ENCODE measurements at places on chromosomes 5 and 9.

DNA sequence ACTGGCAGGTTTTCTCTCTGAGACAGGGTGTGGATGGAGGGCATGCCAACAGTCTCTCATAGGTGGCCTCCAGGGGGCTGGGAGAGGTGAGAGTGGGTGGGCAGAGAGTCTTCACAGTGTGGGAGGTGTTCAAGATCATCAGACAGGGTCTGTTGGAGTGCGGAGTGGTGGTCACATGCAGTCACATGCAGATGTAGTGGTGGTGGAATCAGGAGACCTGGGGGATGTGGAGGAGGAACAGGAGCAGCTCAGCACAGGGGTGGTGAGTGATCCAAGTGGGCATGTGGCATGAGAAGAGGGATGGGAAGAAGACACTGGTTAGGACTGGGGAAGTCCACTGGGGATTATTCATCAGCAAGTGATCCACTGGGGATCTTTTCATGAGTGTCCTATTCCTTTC, 5.8 kb downstream of the GM2A start:
- DNase-seq, result no peak

- no peak for DNase-seq
Observed at GRCh38 chr5:32686799-32687498, 24.2 kb upstream of the NPR3 start.

DNA sequence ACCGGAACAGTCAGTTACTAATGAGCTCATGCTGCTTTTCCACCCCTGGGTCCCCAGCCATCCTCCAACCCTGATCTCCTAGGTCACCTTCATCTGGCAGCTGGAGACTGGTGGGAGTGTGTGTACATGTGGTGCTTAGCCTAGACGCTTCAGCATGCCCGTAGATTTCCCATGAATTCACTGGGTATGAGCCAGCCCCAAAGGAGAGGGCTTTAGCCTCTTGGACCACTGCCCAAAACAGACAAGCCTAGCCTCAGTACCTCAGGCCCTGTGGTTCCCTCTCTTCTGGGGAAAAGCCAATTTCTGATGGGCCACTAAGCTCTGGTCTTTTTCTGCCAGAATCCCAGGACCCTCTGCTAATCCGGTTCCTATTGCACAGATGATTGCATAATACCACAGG, 48.0 kb upstream of the ASTN2 start:
- no peak for DNase-seq

- no peak for DNase-seq
Observed at GRCh38 chr9:7376833-7377232, 422.7 kb downstream of the DMAC1 start.

GRCh38 chr9:37342895-37343294, 79.6 kb upstream of the GRHPR start:
- no peak for DNase-seq

DNA sequence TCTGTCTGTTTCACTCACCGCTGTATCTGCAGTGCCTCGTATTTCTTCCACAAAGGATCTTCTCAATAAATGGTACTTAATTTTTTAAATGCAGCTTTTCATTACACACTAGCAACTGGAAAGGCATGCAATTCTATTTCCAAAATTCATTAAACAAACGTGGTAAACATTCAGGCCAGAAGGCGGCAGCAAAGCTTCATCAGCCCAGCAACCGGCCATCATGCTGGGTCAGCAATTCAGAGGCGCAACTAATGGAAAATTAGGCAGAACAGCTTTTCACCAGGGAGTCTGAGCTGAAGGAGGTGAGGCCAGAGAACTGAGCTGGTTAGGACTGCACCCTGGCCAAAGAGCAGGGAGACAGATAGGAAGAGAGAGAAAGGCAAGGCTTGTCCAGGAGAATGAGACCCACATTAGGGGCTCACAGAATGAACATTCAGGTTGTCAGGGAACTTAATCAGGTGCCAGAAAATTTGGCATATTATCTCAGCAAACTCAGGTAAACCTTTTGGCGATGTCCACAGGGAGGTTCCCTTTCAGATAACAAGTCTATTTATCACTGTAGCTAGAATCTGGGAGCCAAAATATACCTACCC, 17.7 kb upstream of the RNF180 start:
- DNase-seq, result peak; percentile 43

GRCh38 chr5:153584960-153585359, 94.5 kb downstream of the GRIA1 start:
- DNase-seq, result no peak

DNA sequence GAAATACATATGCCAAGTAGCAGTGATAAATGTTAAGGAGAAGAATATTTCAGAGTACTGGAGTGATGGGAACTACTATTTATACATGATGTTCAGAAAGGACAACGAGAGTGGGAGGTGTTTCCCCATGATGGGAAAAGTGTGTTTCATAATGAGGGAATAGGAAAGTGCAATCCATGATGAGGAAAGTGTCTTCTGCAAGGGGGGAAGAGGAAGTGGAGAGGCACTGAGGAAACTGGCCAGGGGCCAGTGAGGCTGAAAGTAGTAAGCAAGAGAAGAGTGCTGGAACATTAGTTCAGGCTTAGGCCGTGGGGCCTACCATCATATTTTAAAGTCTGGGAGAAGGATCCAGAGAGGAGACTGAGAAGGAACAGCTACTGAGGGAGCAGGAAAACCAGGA, 327.2 kb downstream of the SLF1 start:
- no peak for DNase-seq

GRCh38 chr9:36486933-36487481, 85.7 kb upstream of the MELK start:
- DNase-seq, result peak; percentile 44

GRCh38 chr9:106980551-106981101, 117.7 kb downstream of the ZNF462 start:
- DNase-seq, result no peak

GRCh38 chr5:112154940-112155686, 264.0 kb downstream of the EPB41L4A start:
- no peak for DNase-seq

DNA sequence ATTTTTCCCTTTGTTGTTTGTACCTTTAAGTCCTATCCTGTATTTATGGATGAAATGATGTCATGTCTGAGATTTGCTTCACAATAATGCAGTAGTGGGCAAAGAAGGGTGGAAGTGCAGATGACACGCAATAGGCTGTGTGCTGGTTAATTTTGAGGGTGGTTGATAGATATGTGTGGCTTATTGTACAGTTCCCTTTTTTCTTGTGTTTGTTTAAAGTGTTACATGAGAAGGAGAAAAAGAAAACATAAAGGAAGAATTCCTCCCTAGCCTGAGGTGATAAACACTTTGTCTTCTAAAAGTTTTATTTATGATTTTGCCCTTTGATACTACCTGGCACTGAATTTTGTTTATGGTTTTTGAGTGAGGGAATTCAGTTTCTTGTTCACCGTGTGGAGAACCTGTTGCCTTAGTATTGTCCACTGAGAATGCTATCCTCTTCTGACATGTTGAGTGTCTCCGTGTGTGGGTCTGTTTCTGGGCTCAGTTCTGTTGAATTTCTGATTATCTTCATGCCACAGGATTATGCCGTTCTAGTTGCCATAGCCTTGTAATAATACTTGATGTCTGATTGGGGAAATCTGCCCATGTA, 52.3 kb upstream of the FAM120AOS start:
- no peak for DNase-seq

- no peak for DNase-seq
Observed at GRCh38 chr5:111968459-111968858, 211.5 kb upstream of the NREP start.

GRCh38 chr5:52449516-52449915, 338.2 kb upstream of the ITGA1 start:
- no peak for DNase-seq

- DNase-seq, result no peak
Observed at GRCh38 chr9:124596172-124596839, 89.1 kb upstream of the NR5A1 start.

DNA sequence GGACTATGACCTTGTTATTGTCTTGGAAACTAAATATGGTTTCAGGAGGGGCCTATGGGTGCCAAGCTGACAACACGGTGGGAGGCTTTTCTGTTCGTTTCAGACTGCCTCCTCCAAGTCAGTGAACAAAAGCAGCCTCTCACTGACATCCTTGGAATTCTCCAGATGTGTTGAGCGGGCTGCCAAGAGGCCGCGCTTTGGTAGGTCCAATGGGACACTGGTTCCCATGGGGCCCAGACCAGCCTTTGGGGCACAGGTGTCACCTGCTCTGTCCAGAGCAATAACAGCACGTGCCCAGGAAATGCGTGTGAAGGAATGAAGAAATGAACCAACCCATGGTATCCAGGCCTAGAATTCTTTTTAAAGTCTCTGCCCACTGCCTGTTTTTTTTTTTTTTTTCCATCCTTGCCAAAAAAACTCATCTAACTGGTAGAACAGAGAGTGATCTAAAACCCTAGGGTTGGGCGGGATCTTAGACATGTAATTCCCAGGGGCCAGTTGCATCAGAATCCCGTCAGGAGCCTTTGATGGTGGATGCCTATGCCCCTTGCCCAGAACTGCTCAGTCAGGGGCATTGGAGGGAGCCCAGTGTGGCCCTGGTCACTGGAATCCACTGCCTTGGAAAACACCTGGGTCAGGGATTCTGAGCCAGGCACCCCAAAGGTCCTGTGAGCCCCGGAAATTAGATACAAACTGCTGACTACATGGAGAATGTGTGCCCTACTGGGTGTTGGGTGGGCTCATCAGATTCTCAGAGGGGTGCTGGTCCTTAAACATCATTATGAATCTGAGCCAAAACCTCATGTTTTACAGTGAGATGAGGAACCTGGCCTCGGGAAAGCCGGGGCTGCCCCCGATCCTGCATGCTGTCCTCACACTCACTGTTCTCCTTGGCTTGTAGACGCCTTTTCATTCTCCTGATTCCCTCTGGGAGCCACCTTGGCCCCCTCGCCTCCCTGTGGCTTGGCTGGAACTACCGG, 60.1 kb downstream of the GTF3C4 start:
- DNase-seq, result no peak

- DNase-seq, result no peak
Observed at GRCh38 chr9:81737871-81738507, 48.6 kb upstream of the TLE1 start.

DNA sequence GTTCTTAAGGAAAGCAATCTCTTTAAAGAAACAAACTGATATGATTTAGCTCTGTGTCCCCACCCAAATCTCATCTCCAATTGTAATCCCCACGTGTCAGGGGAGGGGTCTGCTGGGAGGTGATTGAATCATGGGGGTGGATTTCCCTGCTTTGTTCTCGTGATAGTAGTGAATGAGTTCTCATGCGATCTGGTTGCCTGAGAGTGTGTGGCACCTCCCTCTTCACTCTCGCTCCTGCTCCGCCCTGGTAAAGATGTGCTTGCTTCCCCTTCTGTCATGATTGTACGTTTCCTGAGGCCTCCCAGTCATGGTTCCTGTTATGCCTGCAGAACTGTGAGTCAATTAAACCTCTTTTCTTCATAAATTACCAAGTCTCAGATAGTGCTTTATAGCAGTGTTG, 412.7 kb upstream of the SMC2 start:
- DNase-seq, result no peak

DNA sequence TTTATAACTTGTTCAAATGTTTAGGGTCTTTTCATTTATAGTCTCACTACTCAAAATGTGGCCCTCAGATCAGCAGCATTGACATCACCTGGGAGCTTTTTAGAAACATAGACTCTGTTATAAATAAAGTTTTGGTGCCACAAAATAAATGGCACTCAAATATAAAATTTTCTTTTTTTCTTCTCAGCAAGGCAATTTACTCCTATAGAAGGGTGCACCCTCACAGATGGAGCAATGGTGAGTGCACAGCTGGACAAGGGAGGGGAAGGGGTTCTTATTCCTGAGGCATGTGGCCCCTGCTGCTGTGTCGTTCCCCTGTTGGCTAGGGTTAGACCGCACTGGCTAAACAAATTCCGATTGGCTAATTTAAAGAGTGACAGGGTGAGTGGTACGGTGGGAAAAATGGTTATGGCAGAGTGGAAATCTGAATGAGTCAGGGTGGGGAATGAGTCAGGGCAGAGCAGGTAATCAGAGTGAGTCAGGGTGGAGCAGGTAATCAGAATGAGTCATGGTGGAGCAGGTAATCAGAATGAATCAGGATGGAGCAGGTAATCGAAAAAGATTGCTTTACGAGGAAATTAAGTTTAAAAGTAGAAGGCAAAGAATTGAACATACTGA, 31.8 kb upstream of the C7 start:
- no peak for DNase-seq

GRCh38 chr9:119418721-119419120, 49.5 kb upstream of the BRINP1 start:
- DNase-seq, result no peak

DNA sequence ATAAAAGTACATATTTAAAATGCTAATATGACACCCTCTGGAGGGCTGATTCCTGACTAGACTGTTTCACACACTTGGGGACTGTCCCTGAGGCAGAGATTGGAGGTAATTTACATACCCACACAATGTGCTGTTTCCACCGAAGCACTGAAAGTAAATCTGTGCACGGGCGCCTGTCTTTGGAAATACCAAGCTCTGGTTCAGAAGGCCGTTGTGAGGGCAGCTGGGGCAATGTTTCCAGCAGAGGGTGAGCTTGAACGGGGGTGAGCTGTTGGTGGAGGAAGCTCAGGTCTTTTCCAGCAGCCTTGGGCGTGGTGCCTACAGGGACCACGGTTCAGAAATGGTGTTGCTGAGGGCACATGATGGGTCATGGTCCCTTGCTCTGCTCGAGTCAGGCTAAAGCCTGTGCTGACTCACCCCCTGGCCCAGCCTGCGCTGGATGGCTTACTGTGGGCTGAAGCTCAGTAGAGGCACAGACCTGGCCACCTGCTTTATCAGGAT, 25.8 kb upstream of the HMCN2 start:
- no peak for DNase-seq

All from HuH-7.5 (cell line).